ENCODE measurements at places on chromosomes 3 and 15.

- no peak for DNase-seq
These were observed 68.7 kb downstream of the LRTM1 start for GRCh38 chr3:54859184-54859583.

DNA sequence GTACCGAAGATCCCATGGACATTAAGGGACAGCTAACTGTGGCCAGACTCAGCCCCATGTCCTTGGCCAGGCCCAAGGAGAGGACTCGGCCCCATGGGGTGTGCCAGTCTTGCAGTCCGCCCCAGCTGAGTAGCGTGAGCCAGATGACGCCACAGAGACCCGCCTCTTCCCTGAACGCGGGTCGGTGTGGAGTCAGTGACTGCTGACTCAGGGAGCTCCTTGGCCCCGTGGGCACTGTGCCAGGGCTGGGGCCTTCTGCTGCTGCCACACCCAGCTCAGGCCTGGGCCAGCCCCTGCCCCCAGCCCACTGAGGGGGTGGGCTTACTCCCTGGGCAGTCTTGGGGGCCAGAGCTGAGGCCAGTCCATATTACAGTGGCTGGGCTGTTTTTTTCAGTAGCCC lies 52.8 kb downstream of the PLXNA1 start:
- no peak for DNase-seq

DNA sequence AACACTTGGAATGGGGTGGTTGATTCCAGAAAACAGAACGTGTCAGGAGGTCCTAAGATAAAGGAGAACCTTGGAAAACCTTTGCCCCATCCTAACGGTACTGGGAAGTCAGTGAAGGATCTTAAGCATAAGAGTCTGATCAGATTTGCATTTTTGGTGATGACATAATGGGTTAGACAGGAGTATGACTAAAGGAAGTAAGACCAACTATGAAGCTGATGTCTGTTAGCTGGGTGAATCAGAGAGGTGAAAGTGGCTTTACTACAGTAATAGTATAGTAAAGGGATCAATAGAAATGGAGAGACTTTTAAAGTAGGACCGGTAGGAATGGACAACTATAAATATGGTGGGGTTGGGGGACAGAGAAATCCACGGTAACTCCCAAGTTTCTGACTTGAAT lies 12.6 kb downstream of the GTF2A2 start:
- DNase-seq: no peak

DNA sequence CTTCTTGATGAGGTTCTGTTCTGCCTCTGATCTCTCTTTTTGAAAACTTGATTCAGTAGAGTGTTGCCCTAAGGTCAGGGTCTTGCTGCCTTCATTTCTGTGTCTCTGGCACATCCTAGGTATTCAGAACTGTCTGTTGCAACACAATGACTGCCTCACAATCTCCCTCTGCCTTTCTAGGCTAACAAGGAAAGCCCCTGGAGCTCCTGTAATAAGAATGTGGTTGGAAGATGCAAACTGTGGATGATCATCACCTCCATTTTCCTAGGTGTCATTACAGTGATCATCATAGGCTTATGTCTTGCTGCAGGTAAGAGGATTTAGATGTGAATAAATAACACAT lies 7.0 kb downstream of the C3orf52 start:
- DNase-seq: no peak

- no peak for DNase-seq
These were observed 64.9 kb upstream of the RAD18 start for GRCh38 chr3:9028134-9028533.

DNA sequence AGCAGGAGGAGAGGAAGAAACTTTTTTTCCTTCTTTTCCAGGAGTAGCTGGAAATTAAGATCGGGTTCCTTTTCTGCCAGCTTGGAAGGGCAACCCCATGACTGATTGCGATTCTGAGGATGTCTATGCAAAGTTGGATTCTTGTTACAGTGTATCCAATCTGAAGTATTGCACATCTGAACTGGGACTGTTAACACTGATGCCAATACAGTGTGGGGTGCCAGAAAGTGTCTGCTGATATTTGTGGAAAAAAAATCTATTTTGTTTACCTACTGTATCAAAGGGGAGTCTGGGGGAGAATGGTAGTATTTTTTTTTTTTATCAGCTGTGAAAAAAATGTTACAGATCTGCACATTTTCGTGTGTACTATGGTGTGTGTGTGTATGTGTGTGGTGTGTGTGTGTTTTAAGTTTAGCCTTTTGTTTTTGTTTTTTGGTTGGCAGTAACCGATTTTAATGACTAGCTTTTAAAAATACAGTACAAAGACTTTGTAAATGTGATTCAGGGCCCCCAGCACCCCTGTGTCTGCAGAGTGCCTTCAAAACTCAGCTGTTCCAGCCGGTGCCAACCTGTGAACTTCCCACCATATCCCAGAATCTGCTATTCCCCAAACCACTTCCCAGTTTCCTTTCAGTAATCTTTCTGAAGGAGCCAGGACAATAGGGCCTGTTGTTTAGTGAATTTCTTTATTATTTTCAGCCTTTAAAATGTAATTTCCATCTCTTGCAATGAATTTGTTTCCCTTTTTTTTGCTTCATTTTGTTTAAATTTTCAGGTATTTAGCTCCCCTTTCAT lies 1.9 kb downstream of the RAP2B start:
- DNase-seq: no peak

DNA sequence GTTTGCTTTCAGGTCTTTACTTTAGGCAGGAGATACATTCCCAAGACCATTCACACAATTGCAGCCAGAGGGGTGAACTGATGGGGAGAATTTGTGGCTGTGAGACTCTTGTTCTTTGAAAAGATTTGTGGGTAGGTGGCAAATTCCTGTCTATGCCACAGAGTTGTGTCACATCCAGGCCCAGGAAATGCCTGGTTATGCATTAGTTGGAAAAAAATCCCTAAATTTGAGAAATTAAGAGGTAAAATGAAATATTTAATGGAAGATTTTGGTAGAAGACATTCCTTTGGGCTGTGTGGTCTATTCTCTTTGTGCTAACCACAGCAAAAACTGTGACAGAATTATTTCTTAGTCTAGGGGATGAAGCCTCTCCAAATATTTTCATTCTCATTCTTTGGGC lies 28.8 kb downstream of the SAMMSON start:
- no peak for DNase-seq

DNA sequence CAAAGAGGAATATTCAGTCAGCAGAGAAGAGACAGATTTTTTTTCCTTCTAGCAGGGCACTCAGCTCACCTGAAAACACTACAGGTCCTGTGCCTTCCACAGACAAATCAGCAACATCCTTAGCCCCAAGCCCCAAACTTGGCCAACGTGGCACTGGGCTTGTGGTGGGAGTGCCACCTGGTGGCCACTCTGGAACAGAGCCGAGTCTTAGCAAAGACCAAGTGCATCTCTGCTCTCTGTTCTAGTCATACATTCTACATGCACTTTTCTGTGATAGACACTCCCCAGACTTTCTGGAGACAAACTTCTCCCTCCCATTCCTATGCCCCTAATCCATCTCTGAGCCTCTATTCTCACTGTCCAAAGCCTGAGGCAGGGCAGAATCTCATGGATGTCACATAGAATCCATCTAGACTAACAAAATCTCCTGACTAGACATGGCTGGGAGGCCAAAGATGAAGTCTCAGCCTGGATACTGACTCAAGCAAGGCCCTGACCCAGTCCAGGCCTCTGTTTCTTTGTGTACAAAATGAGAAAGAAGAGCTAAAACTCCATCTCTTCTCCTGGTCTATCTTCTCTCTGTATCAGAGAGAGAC lies 5.1 kb upstream of the SEMA7A start:
- DNase-seq: peak; percentile 80

- no peak for DNase-seq
These were observed 253.0 kb upstream of the P2RY1 start for GRCh38 chr3:152581951-152582350.

GRCh38 chr3:142787719-142788118 lies 63.9 kb downstream of the TRPC1 start:
- no peak for DNase-seq

DNA sequence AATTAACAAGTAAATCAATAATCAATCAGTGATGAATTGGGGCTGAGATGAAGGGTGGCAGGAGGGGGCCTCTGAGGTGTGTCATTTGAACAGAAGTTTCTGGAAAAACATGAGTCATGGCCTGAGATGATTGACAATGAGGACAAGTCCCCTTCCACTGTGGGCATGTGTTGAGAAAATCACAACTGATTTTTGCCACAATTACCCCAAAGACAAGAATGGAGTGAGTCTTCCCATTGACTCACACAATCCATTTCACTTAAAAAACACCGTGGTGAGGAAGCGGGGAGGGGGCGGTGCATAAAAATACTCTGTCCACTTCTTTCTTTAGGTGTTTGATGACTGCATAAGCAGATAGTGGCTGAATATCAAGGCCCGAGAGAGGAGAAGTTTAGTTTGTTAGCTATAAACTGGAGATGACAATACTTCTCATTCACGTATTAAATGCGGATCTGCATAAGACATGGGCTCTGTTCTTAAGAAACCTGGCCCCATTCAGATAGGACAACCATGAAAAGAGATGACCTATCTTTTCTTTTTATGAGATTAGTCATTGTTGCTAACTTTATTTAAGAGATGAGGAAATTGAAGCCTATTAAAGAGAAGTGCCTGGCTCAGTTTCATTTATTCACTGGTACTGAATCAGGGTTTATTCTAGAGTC lies 34.7 kb downstream of the SHC4 start:
- no peak for DNase-seq

- DNase-seq: no peak
These were observed 269.1 kb upstream of the LRRFIP2 start for GRCh38 chr3:37443363-37444035.

- DNase-seq: no peak
These were observed 79.4 kb downstream of the EBLN2 start for GRCh38 chr3:73140772-73141442.

DNA sequence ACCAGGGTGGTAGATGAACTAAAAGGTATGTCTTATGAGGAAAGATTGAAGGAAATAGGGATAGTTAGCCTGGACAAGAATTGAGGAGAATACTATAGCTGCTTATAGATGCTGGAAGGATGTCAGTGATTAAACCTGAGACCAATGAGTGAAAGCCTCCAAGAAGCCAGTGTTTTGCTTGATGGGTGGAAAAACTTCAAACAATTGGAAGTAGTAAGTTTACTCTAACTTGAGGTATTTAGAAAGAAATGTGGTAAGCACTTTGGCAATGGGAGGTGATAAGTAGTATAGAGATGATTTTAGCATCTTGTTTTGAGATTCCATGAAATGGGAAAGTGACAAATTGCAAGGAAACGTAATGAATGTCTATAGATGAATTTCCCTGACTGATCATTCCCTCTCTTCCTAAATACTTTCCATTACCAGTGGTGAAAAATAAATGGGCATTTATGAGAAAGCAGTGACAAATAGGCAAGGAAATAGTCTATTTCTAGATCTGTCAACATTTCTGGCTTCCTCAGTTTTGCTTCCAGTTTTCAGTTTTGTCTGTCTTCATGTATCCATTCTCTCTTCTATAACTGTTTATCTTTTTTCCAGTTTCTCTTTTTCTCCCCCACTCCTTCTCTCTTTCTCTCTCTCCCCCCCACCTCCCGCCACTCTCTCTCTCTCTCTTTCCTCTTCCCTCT lies 19.2 kb downstream of the SLC15A2 start:
- no peak for DNase-seq

- DNase-seq: no peak
These were observed 84.8 kb upstream of the WNT5A start for GRCh38 chr3:55571913-55572312.

DNA sequence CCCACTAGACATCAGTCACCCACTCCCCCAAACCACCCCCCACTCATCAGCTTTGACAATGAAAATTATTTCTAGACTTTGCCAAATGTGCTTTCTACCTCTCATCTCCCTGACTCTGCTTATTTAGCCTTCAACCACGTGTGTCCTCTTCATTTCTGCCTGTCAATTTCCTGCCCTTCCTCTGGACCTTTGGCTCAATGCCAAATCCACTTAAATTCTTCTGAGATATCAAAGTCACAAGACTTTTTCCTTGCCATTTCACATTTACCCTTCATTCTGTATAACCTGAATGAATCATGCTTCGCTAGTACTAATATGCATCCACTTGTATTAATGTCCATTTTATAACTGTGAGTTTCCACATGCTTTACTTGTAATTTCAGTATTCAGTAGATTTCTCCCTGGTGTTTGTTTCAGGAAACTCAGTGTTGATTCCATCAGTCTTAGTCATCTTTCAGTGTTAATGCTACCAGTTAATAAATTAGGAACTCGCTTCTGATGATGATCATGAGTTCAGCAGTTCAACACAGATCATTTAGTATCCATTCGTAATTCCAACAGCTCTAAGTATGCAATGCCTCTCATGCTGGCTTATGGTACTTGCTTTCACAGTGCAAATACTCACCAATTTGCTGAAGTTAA lies 128.2 kb upstream of the OSTN start:
- DNase-seq: no peak

DNA sequence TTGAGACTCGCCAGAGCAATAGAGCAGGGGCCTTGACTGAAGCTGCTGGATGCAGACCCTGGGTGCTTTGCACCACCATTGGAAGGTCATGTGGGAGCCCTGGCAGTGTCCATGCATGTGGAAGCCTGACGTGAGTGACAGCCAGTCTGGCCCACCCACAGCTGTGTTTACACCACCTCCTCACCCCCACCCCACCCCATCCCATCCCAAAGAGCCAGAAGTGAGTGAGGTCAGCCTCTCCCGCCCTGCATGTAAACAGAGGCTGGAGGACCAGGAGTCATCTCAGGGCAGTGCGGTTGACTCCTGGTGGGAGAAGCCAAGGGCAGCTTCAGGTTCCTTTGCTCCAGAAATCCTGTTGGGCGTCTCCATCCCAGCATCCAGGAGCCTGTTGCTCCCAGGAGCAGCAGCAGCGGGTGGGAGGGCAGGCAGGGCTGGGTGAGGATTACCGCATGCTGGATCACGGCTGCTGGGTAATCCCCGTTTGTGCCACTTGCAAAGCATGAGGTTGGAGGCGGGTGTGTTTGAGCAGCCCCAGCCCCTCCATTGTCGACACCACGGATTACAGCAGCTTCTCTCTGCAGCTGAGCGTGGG lies 44.6 kb downstream of the CORO2B start:
- DNase-seq: no peak

DNA sequence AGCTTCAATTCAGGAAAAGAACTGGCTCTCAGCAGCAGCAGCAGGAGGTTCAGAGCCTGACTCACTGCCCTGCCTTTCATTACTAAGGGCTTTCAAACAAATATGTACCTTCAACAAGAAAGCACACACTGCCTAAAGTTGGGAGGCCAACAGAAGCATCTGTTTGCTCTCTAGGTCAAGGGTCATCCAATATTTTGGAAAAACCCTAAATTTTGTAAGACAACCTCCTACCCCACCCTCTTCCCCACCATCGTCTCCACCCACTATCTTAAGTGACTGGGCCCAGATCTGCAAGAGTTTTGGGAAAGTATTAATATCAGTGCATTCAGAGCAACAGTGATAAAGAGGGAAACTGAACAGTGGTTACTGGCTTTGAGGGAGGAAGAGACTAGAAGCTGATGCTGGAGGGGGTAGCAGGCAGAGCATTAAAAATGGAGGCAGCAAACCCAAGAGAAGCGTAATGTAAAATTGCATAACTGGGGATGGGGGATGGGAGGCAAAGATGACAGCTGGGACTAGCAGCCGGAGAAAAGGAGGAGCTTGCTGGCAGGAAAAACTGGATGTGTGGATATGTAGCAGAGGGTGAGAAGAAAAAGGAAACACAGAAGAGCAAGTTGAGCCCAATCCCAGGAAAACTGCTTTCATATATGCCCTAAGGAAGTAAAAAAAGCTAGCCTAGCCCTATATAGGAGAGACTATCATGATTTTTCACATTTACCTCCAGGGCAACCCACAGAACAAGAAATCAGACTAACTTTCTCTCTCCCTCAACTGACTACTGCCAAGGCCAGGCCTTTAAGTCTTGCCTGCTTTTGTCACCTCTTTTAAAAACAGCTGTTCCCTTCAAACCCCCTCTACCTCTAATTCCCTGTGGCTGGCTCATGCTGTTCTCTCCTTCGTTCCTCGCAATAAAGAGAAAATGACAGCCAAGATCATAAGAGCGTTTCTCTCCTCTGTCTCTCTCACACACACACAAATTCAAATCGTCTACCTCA lies 31.4 kb downstream of the NPTN start:
- DNase-seq: no peak
